AG09309 (cell line): ENCODE measurements at places on chromosomes 3 and 15.

- no peak for DNase-seq
Measured at GRCh38 chr3:172908771-172909270, 158.3 kb downstream of the ECT2 start.

GRCh38 chr3:49703443-49703927 is 14.1 kb downstream of the RNF123 start:
- DNase-seq: no peak

DNA sequence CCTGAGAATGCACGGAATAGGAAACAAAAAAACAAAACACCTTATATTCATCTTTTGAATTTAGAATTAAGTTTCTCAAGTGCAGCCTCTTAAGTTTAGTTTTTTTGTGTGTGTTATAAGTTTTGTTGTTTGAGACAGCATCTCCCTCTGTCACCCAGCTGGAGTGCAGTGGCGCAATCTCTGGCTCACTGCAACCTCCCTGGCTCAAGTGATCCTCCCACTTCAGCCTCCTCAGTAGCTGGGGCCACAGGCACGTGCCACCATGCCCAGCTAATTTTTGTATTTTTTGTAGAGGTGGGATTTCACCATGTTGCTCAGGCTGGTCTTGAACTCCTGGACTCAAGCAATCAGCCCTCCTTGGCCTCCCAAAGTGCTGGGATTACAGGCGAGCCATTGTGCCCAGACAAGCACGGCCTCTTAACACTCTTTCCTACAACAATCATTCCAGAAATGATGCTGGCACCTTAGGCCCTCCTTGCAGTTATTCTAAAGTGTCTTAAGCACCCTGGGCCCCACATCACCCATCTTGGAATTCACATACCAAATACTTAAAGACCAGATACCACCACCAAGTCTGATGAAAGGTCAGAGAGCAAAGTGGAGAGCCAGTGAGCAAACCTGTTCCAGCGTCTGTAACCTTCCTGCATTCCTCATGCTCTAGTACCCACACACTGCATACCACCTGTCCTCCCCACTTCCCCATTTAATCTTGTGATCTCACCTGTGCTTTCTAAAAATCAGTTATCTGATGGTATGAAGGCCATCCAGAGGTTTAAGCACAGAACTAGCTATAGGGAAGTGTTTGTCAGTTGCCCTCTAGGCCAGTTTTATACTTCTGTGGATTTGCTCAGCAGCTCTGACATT is 6.9 kb upstream of the SPG11 start:
- DNase-seq: no peak

DNA sequence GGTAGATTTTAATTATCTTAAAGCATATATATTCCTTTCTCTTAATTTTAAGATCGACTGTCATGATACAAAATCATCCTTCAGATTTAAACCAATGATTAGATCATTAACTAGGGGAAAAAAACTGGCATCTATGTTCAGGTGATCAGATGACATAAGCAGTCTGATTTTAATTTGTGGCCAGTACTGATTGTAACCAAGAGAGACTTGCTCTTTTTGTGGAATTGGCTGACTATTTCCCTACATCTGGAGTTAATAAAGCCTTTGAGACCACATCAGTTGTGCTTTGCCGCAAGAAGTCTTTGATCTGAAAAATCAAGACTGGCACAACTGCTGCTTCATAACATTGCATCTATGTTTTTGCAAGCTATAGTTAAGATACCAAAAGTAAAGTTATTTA is 148.4 kb upstream of the CGNL1 start:
- DNase-seq: peak; percentile 53

DNA sequence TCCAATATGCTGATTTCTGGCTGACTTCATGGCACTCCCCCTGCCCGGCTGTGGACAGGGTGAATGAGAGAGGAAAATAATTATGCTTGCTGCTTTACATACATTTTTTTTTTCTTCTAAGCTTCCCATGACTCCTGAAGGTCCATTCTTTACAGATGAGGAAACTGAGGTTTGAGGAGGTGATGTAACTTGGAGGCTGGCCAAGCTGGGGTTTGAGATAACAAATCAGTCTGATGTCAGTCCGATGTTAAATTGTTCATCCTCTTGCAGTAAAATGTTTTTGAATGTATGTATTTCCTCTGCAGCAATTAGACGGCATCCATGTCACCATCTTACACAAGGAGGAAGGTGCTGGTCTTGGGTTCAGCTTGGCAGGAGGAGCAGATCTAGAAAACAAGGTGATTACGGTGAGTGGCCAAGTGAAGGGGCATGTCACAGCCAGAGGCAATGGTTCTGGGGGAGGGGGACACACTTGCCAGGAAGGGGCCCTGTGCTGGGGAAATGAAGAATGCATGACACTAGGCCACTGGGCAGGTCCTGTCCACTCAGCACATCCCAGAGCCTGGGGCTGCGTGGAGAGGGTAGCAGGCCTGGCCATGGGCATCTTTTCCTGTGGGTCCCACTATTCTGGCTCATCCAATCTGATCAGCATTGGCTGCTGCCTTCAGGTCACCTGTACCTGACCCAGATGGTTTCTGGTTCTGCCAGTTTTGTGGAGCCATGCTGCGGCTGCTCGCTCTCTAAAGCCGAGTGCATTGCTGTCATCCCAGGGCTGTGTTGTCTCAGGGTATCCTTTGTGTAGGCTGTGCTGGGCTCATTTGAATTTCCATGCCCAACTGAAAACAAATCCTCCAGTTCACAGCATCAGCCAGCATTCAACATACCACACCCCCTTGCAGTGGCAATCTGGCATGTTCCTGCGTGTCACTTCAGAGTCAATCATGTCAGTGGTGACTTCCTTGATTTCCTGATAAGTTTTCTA is 20.4 kb downstream of the STARD5 start:
- no peak for DNase-seq

- no peak for DNase-seq
Measured at GRCh38 chr3:49570028-49570654, 15.9 kb downstream of the BSN start.

DNA sequence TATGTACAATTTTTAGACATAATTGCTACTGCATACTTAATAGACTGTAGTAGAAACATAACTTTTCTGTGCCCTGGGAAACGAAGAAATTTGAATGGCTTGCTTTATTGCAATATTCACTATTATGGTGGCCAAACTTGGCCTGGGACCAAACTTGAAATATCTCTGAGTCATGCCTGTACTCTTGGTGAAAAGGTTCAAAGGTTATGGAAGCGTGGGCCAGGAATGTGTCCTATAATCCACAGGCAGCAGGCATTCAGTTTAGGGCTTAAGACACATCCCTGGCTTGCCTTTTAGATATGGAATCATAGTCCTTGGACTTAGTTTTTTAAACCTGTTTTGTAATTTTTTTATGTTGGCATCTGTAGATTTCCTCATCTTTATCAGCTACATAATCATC is 124.3 kb downstream of the LRIG1 start:
- peak; percentile 39 for DNase-seq

DNA sequence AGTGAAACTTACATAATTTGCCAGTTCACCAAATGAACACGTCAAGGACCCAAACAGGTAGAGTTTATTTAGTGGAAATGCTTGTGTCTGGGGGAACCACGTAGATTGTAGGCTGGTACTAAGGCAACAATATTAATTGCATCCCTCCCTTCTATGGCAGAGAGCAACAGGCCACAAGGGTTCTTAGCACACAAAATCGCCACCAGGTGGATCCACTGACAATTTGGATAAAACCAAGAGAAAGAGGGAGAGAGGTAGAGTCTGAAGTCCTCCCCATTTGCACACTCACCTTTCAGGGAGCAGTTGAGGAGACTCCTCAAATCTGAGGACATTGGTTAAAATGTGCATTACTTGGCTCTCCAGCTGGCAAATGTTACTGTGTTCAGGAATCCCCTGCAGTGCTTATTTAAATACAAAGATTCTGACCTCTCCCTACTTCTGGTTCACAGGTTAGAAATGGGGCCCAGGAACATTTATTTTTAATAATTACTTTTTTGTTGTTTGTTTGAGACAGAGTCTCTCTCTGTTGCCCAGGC is 181.0 kb upstream of the FEZF2 start:
- DNase-seq: no peak

DNA sequence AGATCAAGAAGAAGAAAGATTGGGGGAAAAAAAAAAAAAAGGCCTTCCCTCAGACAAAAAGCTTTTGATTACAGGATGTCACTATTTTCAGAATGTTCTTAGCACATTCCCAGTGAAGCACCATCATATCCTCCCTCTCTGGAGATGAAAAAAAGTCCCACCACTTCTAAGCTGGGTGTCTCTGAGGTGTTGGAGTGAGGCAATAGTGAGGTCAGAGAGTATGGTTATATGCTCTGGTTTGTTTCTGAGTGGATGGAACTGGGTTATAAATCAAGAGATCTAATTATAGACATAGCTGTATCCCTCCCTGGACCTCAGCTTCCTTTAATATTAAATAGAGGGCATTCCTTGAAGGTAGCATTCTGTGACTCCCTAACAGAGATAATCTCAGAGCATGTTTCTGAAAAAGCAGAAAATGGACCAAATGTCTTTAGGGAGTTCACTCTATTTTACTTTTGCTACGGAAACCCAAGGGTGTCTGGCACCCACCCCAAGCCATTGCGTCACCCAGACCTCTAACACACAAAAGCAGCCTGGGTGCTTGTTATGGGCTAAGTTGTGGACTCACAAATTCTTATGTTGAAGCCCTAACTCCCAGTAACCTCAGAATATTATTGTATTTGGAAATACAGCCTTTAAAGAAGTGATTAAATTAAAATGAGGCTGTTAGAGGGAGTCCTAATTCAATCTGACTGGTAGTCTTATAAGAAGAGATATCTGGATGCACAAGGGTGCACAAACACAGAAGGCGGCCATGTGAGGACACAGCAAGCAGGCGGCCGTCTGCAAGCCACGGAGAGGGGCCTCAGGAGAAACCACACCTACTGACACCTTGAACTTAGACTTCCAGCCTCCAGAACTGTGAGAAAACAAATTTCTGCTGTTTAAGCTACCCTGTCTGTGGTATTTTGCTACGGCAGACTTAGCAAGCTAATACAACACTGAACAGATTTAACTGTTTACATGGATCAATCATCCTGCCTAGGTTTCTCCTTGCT is 81.5 kb downstream of the MB21D2 start:
- DNase-seq: peak; percentile 37

DNA sequence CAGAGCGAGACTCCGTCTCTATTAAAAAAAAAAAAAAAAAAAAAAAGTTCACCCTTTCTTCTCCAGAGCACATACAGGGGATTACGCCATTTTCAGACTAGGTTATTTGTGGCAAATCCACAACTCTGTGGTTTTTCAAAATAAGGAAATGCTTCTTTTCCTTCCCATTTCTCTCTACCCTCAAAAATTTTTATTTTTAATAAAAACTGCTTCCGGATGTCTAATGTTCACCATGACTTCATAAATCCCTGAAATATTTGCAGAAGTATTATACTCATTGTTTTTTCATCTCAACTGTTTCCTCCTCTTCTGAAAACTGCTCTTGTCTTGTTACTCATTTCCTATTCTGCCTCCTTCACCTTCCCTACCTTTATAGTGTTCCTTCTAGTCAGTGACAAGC is 45.0 kb upstream of the SLC12A8 start:
- no peak for DNase-seq

- no peak for DNase-seq
Measured at GRCh38 chr3:69144631-69145245, 22.3 kb upstream of the LMOD3 start.

DNA sequence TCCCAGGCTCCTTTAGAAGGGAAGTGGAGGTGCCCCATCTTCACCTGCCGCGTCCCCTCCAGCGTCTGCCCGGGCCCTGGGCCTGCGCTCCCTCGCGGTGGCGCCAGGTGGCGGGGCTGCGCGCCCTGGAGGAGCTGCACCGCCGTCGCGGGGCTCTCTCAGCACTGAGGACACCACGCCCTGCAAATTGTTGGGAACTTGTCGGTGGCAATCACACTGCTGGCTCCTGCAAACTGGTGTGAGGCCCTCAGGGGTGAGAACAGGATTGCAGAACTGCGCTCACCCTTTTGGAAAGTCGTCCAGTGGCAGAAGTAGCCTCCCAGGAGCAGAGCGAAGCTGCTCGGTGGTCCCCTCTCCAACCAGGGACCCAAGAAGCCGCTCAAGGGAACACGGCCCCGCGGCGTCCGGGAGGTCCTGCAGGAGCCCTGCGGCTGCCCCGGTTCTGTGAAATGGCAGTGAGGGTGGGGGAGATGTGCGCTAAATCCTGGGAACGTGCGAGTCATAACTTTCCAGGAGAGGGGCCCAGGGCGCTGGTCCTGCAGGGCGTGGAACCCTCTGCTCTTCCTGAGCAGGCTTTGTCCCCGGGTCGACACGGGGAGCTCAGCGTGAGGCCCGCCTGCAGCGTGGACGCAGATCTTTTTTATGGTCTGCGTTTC is 995 bp upstream of the LRRK1 start:
- DNase-seq: peak; percentile 13

- DNase-seq: no peak
Measured at GRCh38 chr3:185880600-185880999, 55.8 kb upstream of the IGF2BP2 start.

DNA sequence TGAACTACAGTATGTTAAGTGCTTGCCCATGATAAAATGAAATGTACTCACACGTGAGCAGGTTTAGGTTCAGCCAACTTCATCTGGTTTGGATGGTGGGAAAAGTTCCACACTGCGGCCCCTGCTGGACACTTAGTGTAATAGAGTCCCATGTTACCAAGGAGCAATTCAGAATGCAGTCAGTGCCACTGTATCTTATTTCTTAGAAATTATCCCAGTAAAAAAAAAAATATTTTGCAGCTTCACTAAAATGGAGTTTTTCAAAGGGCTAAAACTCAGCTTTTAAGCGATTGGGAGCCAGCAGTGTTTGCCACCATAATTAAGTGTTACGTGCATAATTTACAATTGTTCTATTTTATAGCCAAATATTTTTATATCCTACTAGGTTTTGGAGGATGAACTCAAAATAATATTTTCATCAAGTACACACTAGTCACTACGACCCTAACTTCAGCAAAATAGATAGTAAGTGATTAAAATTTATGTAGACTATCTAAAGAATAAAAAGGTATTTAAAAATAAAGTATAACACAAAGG is 371.7 kb upstream of the GBE1 start:
- peak; percentile 31 for DNase-seq

DNA sequence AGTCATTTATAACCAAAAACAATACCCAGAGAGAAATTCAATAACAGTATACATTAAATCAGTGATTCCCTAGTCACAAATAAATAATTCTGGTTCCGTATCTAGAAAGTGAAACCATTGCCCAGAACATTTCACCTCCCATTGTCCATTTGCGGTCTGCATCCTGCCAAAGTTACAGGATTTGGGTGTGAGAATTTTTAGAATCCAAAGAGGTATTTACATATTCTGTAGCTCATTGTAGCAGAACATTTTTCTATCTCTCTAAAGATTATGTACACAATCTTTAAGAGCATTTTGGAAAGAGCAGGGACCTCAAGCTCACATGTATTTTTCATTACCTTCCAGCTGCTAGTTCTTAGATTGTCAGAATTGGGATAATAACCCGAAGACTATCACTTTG is 261.6 kb downstream of the CHL1 start:
- no peak for DNase-seq

GRCh38 chr15:75232252-75232813 is 25.8 kb upstream of the GOLGA6C start:
- no peak for DNase-seq

DNA sequence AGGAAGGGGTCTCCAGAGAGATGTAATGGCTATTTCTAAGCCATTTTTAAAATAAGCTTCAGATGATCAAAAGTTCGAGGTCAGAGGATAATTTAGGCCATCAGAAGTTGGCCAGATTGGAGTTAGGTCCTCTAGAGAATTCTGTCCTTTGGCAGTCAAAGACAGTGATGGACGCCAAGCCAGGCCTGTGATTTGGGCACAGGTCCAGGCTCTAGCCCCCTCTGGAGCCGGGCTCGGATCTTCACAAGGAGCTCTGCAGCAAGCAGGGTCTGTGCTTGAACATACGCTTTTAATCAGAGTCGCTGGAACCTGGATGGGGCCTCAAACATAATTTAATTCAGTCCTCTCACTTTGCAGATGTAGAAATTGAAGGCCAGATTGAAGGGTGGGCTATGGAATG is 151.4 kb upstream of the BCL6 start:
- no peak for DNase-seq
